ENCODE measurements at places on chromosomes 12 and 14. TPM values are rescaled to one million over a fixed set of nuclear protein-coding genes. Genes with fewer than 3 reads are reported as not detected.

DNA sequence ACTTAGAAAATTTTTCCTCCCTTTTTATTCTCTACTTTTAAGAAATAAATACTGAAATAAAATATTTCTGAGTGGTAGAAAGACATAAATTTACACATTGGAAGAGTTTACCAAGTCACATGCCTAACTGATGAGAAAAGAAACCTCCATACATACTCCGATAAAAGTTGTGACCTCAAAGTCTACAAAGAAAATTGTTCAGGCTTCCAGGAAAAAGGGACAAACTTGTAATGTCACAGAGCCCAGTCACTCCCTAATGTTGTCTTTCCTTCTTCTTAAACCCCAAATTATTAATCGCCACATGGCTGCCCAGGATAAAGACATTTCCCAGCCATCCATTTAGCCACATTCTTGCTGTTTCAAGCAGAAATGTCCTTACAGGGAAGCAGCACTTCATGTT, 455.3 kb downstream of the MDGA2 start:
- no peak for DNase-seq

GRCh38 chr12:110760204-110760609, 17.5 kb upstream of the PPP1CC start:
- DNase-seq, result no peak

- DNase-seq, result no peak
Observed at GRCh38 chr12:14213542-14213941, 151.9 kb upstream of the ATF7IP start.

DNA sequence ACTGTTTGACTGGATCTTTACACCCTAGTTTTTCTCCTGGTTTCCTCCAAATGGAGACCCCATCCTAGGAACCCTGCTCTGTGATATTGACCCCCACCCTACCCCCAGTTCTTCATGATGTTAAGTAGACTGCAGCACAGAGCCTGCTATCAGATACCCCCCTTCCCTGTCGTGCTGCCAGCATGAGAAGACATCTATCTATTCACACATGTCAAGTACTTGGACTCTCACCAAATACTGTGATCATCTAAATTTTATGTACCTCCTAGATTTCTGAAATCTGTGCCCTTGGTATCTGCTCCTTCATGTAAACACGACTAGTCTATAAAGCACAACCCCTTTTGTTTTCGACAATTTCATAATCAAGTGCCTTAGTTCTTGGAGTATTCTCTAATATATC, 38.9 kb downstream of the FERMT2 start:
- DNase-seq, result no peak

GRCh38 chr12:111430433-111431353, 25.0 kb downstream of the SH2B3 start:
- DNase-seq, result no peak

- no peak for DNase-seq
Observed at GRCh38 chr12:115222220-115222619, 538.2 kb upstream of the TBX3 start.

DNA sequence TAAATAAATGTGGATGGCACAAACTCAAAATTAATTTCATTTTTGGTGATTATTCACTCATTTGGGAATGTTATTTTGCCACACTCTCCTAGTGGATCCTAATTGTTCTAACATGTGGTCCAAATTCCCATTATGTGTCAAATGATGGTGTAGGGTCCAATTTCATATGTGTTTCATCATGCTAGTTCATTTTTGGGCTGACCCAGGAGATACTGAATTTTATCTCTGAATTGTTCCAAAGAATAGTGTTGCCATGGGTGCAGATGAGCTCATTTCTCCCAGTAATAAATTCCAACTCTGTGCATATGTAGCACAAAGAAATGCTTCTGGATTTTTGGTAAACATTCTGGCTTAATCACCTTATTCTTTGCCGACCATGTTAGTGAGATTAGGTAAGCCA, 23.5 kb upstream of the SEL1L start:
- no peak for DNase-seq

GRCh38 chr14:64841772-64842750, 37.6 kb downstream of the SPTB start:
- DNase-seq, result no peak

- no peak for DNase-seq
Observed at GRCh38 chr12:27524494-27524835, 459 bp downstream of the PPFIBP1 start.

The GNB3 gene
- 12.6 TPM for polyA plus RNA-seq

GRCh38 chr12:93825931-93826555, 148.9 kb downstream of the CRADD start:
- no peak for DNase-seq

DNA sequence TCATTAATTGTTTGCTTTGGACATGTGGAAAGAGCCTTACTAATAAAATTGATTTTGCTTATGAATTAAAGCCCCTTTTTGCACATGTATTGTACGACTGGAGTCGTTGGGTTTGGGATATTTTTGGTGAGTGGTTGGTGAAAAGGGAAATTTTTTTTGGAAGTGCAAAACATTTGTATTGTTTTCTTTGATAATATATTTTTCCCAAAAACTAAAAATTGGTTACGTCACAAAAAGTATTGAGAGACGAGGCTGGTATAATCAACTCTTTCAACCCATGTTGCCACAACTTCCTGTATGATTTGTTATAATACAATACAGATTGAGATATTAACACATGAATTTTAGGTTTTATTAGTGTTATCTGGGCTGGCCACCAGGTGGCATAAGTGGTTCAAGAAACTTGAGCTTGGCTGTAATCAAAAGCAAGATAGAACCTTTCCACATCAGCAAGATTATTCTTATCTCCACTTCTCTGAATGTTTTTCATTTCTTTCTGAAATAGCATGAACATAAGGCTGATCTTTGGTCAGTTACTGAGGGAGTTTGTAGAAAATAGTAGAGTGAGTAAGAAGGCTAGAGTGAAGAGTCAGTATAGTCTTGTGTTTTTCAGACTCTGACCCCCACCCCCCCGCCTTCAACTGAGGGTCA, 8.7 kb downstream of the NGDN start:
- DNase-seq, result peak; percentile 47

GRCh38 chr12:121288158-121288845, 8.2 kb downstream of the CAMKK2 start:
- peak; percentile 25 for DNase-seq

DNA sequence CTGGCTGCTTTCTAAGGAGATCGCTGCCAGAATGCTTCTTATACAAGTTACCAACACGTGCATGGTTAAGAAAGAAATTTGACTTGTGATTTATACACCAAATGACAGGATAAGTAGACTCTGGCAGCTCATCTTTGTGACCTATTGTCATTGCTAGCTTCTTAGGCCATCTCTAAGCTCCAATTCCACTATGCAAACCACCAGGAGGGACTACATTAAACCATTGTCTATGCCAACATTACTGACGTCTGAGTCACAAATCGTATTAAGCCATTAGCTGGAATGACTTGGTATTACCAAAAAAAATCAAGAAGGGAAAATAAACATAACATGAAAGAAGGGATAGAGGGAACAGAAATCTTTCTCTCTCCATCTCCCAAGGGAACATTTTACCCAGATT, 15.8 kb upstream of the VPS33A start:
- DNase-seq, result no peak

- peak; percentile 69 for DNase-seq
Observed at GRCh38 chr14:23929822-23930294, 23.7 kb upstream of the DHRS4 start.

DNA sequence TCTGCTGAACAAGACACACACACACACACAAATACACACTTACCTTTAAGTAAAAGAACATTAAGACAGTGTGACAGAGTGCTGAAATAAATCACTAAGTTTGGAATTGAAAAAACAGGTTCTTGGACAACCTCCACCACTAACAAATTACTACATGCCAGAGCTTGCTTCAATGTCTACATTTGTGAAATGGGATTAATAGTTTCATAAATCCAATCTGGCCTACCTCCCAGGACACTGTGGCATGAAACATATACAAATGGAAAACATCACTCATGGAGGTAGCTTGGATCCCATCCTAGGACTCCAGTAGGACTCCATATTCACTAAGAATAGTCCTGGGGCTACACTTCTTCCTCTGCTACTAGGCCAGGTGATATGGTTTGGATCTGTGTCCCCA, 8.2 kb upstream of the CCDC60 start:
- DNase-seq, result no peak

The TESPA1 gene
- 0.08 TPM for polyA plus RNA-seq

GRCh38 chr12:132407992-132408391, 78.6 kb upstream of the GALNT9 start:
- no peak for DNase-seq

- no peak for DNase-seq
Observed at GRCh38 chr12:128671528-128672042, 152.2 kb downstream of the SLC15A4 start.

The HAL gene
- polyA plus RNA-seq, result 1.2 TPM

GRCh38 chr12:115312901-115313300, 628.9 kb upstream of the TBX3 start:
- DNase-seq, result no peak

The OR2AP1 gene
- polyA plus RNA-seq, result not detected

- DNase-seq, result no peak
Observed at GRCh38 chr12:94793191-94793595, 142.8 kb upstream of the TMCC3 start.
